ENCODE measurements at places on chromosomes 11 and 22.

DNA sequence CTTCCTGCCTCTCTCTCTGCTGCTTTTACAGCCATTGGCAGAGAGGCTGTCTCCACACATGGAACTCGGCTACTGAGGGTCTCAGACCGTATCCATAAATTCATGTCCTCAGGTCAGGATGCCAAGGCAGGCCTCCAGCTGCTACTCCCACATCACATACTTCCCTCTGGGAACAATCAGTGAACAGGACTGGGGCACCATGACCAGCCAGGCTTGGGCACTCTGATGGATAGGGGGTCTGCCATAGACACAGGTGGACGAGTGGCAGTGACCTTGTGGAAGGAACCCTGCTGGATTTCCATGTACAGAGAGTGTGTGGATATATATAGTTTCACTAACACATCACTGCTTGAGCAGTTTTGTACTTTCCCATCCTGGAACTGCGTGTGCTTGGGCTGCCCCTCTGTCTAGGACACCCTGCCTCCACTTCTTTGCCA is 97.7 kb upstream of the PARVA start:
- DNase-seq, result no peak

DNA sequence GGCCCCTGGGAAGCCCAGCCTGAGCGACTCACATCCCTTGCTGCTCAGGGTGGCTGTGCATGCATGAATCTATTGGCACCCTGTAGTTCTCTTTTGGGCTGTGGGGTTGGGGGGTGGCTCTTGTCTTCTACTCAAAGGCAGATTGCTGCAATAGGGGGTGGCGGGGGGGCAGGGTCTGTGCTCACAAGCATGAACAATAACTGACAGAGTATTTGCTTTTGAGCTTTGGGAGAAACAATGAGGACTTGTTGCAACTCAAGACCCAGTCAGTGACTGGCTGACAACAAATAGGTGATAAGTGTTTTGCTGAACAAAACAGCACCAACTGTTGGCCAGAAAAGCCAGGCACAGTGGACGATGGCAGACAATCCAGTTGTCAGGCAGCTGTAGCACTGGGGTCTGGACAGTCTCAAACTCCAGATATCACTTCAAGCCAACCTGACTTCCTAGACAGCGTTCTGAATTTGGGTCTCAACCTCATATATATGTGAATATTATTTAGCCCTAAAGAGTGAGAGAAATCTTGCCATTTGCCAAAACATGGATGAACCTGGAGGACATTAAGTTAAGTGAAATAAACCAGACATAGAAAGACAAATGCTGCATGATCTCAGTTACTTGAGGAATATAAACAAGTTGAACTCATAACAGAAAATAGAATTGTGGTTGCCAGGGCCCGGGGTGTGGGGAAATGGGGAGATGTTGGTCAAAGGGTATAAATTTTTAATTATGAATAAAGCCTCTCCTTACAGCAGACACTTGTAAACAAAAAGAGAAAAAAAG is 61.7 kb downstream of the ME3 start:
- no peak for DNase-seq

DNA sequence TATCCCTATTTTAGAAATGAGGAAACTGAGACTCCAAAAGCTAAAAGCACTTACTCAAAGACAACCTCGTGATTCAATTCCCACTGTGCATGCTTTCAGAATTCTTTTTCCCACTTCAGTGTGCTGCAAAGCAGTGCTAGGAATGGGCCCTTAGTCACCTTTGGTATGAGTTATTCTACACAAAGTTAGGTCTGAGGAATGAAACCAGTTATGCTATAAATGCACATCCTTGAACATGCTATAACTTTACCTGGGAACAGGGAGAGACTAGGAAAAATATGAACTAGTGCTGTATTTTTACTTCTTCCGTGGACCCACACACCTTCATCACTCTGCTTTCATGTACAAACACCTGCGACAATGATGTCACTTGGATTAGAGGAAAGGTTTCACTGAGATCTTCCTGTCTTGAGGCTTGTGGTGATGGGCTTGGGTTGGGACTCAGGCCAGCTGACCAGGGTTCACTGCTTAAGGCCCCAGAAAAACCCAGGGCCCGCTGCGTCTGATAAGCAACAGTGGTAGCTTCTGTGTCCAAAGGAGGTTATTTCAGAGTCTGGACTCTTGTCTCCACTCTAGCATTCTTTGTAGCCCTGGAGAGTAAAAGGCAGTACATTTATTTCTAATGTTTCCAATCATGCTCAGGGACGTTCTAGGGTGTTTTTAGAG is 81.6 kb downstream of the ZC3H12C start:
- DNase-seq, result no peak

- DNase-seq, result no peak
These were observed 51.1 kb downstream of the WNT7B start for GRCh38 chr22:45925811-45926351.

GRCh38 chr11:96013461-96014213 is 89.7 kb upstream of the MTMR2 start:
- DNase-seq, result no peak

DNA sequence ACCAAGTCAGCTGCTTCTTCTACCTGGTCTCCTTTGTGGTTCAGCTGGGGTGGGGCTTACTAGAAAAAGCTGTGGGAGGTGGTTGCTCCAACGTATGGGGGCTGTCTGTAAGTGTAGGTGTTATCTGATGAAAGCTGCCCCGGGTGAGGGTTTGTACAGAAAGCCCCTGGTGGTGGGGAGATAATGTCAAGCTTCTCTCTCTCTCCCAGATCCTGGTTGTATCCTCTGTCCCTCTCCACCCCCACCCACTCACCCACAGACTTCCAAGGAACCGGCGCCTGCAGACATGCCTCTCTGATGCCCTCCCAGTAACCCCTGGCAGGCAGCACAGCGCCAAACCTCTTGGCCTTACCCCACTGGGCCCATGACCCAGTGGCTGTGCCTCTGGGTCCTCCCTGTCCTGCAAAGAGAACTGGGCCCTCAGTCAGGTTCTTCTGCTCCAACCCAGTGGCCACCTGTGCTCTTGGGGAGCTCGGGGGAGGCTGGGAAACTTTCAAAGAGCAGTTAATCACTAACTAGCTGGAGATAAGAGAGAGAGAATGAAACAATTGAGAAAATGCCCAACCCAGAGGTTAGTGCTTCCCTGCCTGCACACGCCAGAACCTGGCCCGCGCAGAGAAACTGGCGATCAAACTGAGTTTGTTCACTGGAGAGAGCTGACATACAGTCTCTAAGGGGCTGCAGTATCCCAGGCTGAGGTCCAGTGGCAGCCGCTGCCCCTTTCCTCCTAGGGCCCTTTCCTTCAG is 20.4 kb upstream of the EHF start:
- no peak for DNase-seq

DNA sequence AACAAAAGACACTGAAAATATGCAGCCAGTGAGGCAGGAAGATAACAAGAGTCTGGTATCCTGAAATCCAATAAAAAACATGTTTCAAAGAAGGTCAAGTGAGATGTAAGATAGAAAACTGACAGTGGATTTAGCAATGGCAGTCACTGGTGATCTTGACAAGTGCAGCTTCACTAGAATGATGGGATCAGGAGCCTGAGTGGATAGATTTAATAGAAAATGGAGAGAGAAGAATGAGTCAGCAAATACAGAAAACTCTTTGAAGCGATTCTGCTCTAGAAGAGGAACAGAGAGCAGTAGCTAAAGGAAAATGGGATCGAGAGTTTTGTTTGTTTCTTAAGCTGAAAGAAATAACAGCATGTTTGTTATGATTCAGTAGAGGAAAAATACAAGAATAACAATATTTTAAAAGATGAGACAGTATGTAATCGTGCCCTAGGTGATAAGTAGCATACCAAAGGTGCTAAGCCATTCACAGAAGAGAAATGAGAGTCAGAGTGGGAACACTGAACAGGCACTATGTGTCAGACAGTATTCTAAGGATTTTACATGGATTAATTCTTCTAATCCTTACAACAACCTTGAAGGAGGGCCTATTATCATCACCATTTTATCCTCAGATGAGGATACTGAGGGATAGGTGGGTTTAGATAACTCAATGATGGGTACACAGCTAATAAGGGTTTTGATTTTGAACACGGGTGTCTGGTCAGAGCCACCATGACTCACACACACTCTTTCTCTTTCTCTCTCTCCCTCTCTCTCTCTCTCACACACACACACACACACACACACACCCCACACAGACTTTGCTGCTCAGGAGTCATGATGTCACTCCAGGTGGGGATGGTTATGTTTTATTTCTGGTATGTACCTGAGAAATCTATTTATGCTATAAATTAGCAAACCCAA is 36.3 kb downstream of the MRE11 start:
- DNase-seq, result no peak

DNA sequence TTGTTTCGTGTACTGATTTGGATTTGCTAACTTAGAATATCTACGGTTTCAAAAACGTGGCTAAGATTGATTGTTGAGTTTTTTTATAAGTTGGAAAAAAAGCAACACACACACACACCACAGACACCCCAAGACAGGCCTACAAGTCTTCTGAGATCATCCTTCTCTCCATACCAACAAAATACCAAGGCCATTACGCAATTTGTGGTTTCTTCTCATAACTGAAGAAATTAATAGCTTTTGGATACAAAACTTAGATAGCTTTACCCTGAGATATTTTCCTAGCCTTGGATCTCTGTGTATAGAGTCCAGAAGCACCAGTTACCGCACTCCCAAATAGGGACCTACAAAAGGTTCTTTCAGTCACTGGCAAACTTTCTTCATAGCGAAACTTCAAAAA is 113.6 kb downstream of the SIK3 start:
- no peak for DNase-seq

- no peak for DNase-seq
These were observed 2.1 kb downstream of the CD44 start for GRCh38 chr11:35141071-35141470.

GRCh38 chr22:49724893-49725489 is 102.7 kb downstream of the BRD1 start:
- DNase-seq, result no peak

DNA sequence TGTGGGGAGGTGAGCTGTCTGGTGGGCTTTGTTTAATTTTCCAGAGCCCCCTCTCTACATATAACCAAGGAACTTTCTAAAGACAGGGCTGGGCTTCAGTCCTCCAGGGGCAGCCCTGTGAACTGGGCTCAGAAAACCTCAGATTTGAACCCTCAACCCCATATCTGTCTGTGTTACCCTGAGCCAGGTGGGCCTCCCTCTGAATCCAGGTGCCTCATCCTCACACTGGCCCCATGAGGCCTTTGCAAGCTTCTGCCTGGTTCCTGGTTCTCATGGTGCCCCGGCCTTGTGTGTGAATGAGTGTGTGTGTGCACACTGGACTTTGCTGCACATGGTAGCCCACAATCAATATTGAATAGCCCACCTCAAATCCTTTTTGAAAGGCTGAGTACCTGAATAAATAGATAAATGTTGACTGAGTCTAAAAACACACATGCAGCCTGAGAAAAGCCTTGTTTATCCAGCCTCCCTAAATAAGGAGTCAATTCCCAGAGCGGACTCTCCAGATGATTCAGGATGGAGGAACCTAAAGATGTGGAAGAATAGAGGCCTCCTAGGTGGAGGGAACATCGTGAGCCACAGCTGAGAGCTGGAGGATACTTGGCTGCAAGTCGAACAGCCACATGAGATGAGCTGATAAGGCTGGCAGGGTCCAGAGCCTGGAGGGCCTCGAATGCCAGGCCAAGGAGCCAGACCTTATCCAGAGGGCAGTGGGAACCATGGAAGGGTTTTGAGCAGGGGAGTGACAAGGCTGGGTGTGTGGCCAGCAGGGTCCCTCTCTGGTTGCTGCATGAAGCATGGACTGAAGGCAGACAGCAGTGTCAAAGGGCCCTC is 28.1 kb upstream of the P2RY2 start:
- no peak for DNase-seq

- DNase-seq, result no peak
These were observed 248.0 kb downstream of the ST3GAL4 start for GRCh38 chr11:126603486-126603885.

- no peak for DNase-seq
These were observed 480.9 kb downstream of the CNTN5 start for GRCh38 chr11:99501655-99502054.

GRCh38 chr11:10858439-10859325 is 829 bp upstream of the ZBED5 start:
- DNase-seq, result no peak
